ENCODE measurements at places on chromosomes 13 and 19. TPM values are rescaled to one million over a fixed set of nuclear protein-coding genes. Genes with fewer than 3 reads are reported as not detected.

The PTGER1 gene
- not detected for total RNA-seq

The KIR2DL4 gene
- total RNA-seq, result not detected

The ZNF574 gene
- total RNA-seq, result 20.6 TPM

The PLIN5 gene
- not detected for total RNA-seq

The FBXO27 gene
- not detected for total RNA-seq

The DAZAP1 gene
- total RNA-seq, result 131 TPM

The CEBPA gene
- total RNA-seq, result not detected

The IFI30 gene
- total RNA-seq, result not detected

The SYNGR4 gene
- total RNA-seq, result not detected

The SIGLECL1 gene
- total RNA-seq, result not detected

The ZNF616 gene
- 7.7 TPM for total RNA-seq

The SIAH3 gene
- 0.08 TPM for total RNA-seq

The C13orf46 gene
- not detected for total RNA-seq

The ELSPBP1 gene
- not detected for total RNA-seq

The BRME1 gene
- total RNA-seq, result not detected

The TNFSF13B gene
- total RNA-seq, result 0.11 TPM

The ADGRE3 gene
- not detected for total RNA-seq

The EML2 gene
- total RNA-seq, result 33.6 TPM

The CGB7 gene
- total RNA-seq, result 0.08 TPM

The HNRNPA1L2 gene
- total RNA-seq, result 4.0 TPM

The COPE gene
- total RNA-seq, result 598 TPM

The C1QTNF9B gene
- not detected for total RNA-seq

The GPC5 gene
- total RNA-seq, result not detected

The LGI4 gene
- not detected for total RNA-seq

The SIRT2 gene
- 48.8 TPM for total RNA-seq

The LRRC63 gene
- total RNA-seq, result not detected

The METTL21C gene
- total RNA-seq, result not detected

The SGTA gene
- 67.0 TPM for total RNA-seq
